ENCODE measurements at places on chromosomes 7 and 10.

- DNase-seq: no peak
Measured at GRCh38 chr10:48302515-48303476, 3.7 kb upstream of the MAPK8 start.

- DNase-seq: no peak
Measured at GRCh38 chr7:30448461-30449189, 30.0 kb downstream of the NOD1 start.

DNA sequence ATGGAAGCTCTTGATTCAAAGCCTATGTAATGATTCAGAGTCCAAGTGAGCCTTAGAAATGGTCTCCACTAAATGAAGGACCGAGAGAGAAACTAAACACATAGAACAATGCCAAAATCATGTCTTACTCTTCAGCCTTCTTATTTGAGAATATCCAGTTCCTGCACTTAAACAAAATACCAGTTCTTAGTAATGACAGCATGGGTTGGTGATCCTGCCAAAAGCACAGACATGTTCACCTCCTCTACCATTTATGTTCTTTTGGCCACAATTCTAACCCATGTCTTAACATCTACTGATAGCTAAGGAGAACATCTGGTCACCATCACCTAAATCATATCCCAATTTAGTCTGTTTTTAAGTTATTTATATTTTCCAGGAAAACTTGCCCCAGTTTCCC lies 239.6 kb upstream of the PTN start:
- DNase-seq: no peak

- no peak for DNase-seq
Measured at GRCh38 chr7:22667562-22668239, 59.3 kb upstream of the IL6 start.

GRCh38 chr7:38448584-38449234 lies 175.3 kb upstream of the TARP start:
- no peak for DNase-seq

GRCh38 chr7:98559958-98560357 lies 57.1 kb upstream of the NPTX2 start:
- DNase-seq: no peak

- DNase-seq: no peak
Measured at GRCh38 chr7:521221-522070, 1.8 kb upstream of the PDGFA start.
